ENCODE measurements at places on chromosomes 12 and 14.

DNA sequence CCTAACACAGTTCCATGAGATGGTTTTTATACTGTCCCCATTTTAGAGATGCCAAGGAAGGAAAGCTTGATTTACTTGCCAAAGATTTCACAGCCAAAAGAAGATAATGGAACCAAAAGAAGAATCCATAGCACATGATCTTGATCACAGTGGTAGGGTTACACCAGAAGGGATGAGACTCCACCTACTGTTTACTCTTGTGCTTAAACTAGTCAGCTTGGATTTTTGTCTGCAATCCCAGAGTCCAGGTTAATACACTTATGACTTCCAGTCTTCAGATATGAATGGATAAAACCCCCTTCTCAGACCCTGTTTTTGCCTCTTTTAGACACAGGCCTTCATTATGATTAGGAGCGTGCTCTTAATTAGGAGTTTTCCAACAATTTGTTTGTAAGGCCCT, 454.2 kb downstream of the AEBP2 start:
- no peak for DNase-seq

- no peak for DNase-seq
Observed at GRCh38 chr12:44837114-44837755, 38.9 kb downstream of the NELL2 start.

GRCh38 chr14:68705741-68706283, 87.1 kb downstream of the ZFP36L1 start:
- DNase-seq = no peak

- DNase-seq = no peak
Observed at GRCh38 chr14:96754845-96755184, 42.4 kb upstream of the VRK1 start.

GRCh38 chr12:75953312-75953906, 78.2 kb downstream of the PHLDA1 start:
- DNase-seq = no peak

DNA sequence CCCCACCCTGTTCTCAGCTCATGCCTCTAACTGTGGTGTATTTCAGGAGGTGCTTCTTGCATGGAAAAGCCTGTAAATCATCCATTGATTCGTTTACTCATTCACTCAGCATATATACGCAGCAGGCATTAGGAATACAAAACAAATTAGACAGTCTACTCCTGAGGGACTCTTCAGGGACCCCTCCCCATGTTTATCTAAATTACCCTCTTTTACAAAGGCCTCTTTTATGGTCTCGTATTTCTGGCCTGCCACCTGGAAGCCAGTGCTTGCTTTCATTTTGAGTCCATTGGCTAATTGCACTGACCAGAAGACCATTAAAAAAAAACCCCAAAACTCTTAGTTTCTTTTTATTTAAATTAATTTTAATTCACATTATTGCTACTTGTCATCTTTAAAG, 134.4 kb downstream of the DACT1 start:
- DNase-seq = no peak

DNA sequence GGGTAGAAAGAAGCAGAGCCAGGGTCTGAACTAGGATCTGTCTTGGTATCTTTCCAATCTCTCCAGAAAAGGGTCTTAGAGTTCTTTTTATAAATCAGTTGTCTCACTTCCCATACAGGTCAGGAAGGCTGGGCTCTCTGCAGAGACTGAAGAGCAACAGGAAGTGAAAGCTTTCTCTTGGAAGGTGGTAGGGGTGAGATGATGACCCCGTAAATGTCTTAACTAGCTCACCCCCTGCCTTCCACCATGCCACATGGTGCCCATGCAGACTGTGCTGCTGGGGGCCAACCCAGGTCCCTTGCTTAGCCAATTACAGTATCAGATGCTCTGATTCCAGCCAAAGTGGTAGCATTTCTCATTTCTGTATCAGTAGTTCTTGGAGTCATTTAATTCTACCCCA, 17.6 kb upstream of the RASSF8 start:
- no peak for DNase-seq

GRCh38 chr12:29067430-29067829, 81.6 kb upstream of the FAR2 start:
- no peak for DNase-seq

DNA sequence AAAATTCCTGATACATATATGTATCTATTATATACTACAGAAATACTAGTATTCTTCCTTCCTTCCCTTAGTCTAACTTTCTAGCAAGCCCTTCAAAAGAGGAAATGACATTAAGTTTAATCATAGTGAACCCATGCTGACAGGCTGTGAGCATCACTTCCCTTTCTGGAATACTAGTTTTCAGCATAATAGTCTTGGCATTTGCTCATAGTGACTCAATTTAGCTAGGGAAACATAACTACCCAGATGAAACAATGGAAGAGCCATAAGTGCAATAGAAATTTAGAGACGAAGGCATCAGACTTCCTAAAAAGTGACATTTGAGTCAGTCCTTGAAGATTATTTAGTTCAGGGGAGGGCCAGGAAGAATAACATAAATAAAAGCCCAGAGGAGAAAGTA, 184.5 kb upstream of the CRY1 start:
- no peak for DNase-seq

DNA sequence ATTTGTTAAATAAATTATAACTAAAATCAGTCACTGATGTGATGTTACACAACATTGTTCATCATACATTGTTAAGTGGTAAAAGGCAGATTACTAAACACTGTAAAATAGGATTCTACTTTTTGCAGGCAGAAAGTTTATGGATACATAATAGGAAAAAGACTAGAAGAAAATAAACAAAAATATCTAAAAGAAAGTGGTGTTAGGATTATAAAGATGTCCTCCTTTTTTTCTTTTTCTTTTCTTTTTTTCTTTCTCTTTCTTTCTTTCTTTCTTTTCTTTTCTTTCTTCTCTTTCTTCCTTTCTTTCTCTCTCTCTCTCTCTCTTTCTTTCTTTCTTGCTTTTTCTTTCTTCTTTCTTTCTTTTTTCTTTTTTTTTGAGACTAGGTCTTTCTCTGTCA, 39.6 kb upstream of the HELB start:
- DNase-seq = no peak

Measured in CD4-positive, alpha-beta memory T cell (primary cell).